Stimulated activated CD8-positive, alpha-beta memory T cell treated with anti-CD3 and anti-CD28 coated beads, Interleukin-4, amount 100 ng/mL, for 48 hours (primary cell): ENCODE measurements at places on chromosomes 5 and 9.

DNA sequence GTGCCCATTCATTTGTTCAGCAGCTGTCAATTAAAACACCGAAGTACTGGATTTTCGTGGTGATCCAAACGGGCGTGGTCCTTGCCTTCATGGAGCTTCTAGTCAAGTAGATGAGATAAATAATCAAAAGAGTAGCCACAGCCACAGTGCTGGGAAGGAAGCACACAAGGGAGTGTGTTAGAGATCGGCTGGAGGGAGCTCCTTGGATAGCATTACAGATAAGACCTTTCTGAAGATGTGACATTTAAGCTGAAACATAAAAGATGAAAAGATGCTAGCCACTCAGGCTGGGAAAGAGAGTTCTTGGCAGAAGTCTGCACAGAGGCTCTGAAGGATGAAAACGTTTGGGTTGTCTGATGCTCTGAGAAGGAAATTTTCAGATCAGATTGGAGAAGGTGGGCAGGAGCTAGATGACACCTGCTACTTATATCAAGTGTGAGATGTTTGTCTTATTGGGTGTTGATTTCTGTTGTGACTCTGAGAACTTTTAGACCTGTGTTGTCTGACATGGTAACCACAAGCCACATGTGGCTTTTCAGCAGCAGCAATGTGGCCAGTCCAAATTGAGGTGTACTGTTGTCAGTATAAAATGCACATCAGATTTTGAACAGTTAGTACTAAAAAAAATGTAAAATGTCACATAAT lies 123.9 kb downstream of the TLE4 start:
- DNase-seq = no peak

DNA sequence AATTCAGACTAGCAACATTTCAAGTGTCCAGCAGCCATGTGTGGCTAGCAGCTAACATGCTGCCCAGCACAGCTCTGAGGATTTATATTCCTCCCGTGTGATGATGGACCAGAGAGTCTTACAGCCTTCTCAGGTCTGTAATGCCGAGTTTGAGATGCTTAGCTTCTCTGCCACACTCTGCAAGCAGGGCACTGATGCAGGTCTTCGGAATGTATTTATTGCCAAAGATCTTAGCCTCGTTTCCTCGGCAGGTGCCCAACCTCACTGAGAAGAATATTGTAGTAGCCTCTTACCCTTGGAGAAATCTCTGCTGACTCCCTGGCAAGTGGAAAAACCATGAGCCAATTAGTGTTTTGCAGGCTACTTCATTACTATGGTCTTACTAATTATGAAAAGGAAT lies 3.7 kb upstream of the RAI14 start:
- no peak for DNase-seq

GRCh38 chr9:19283072-19283710 lies 52.7 kb downstream of the DENND4C start:
- no peak for DNase-seq

- no peak for DNase-seq
These were observed 26.9 kb downstream of the TNIP1 start for GRCh38 chr5:151053796-151054462.

DNA sequence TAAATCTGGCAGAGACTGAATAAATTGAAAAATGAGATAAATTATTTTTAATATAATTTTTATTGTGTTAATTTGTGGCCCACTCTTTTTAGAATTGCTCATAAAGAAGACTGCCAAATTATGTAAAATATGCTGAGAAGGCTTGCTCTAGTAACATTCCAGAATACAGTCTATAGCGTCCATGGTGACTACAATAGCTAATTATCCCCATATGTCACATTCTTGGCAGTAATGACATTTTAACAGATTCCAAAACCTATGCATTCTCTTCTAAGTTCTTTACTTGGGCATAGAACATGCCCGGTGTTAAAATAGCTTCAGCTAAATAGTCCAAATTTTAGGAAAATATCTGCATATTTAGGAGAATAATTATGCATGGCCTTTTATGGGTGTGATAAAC lies 697.0 kb upstream of the SEMA6A start:
- DNase-seq = no peak

- no peak for DNase-seq
These were observed 1208.2 kb upstream of the C9orf72 start for GRCh38 chr9:28781481-28781880.

GRCh38 chr5:150751096-150751891 lies 7.5 kb downstream of the DCTN4 start:
- DNase-seq = no peak

- DNase-seq = no peak
These were observed 13.3 kb downstream of the PRKAA1 start for GRCh38 chr5:40784916-40785315.

- no peak for DNase-seq
These were observed 1711.3 kb upstream of the ACO1 start for GRCh38 chr9:30673132-30673531.

- no peak for DNase-seq
These were observed 34.2 kb upstream of the CLPTM1L start for GRCh38 chr5:1378866-1379659.

GRCh38 chr5:58346041-58346440 lies 113.8 kb downstream of the PLK2 start:
- no peak for DNase-seq
